ENCODE measurements at places on chromosomes 4 and X. TPM values are rescaled to one million over a fixed set of nuclear protein-coding genes. Genes with fewer than 3 reads are reported as not detected.

GRCh38 chr4:140012688-140013486 lies 141.1 kb downstream of the MAML3 start:
- DNase-seq: no peak

DNA sequence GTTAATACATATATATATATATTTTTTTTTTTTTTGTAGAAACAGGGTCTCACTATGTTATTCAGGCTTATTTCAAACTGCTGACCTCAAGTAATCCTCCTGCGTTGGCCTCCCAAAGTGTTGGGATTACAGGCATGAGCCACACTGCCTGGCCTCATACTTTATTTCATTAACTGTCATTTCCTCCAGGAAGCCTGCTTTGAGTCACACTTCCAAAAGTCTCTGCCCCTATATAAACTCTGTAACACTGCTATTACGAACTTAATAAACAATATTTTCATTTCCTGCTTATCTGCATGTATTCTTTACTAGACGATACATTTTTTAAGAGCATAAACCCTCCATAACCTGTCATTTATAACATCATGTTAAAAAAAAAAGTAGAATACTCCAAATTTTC lies 167.2 kb downstream of the WDFY3 start:
- DNase-seq: no peak

GRCh38 chr4:170698334-170698733 lies 608.6 kb upstream of the AADAT start:
- DNase-seq: no peak

GRCh38 chr4:110639207-110640090 lies 16.6 kb upstream of the PITX2 start:
- no peak for DNase-seq

DNA sequence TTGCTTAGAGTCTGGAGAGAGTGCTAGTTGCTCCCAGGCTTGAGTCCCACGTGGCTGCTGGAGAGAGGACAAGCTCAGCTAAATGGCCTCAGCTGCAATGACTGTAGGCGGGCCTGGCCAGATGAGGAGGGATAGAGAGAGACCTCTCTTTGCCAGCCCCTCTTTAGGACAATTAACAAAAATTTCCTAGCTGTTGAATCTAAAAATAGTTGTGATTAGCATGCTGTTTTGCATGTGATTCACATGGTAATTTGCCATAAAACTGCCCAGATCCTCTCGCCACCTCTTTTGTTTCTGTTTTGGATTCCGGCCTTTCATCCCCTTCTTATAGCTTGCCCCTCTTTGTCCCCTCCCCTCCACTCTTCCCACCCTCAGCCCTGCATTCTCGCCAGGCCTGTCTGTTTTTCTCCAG lies 28.9 kb upstream of the PRPS1 start:
- DNase-seq: no peak

DNA sequence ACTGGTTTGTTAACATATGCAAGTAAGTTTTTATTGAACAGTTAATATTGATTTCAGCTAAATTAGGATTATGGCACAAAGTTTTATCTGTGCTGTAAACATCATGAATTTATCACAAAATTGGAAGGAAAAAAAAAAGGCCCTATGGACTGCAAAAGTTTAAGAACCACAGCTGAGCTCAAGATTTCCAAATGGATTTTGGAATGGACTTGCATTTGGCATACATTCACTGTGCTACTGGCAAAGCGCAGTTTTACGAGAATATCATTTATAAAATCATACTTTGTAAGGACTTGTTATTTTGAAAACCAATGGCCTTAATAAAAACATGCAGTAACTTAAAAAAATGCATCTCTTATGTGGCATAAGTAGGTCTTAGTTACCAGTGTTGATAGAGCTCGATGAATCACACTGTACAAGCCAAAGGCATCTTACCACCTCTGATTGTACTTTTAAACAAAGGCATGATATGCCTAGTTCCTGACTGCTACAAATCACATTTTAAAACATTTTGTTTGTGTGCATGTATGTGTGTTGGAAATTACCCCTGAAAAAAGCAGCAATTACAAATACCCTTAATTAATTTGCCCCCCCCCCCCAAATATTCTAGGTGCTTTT lies 58.6 kb downstream of the TAB3 start:
- DNase-seq: no peak

DNA sequence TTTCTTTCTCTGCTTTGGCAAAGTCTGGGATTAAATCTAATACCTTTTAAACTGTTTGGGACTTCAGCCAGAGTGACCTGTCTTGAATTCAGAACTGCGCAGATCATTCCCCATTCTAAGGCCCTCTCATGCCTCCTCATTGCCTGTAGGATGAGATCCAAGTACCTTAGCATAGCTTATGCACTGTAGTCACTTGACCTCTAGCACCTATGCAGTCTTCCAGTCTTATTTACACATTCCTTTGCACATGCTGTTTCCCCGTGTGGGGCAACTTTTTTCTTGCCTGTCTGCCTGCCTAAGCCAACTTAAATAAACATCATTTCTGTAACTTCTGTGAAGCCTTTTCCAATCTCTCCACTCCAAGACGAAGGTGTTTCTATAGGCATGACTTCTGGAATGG lies 68.4 kb downstream of the AR start:
- no peak for DNase-seq

GRCh38 chr4:147524601-147525000 lies 43.7 kb downstream of the EDNRA start:
- no peak for DNase-seq

GRCh38 chr4:177562859-177563258 lies 120.6 kb upstream of the AGA start:
- no peak for DNase-seq

- no peak for DNase-seq
Observed at GRCh38 chr4:184757810-184758209, 23.9 kb upstream of the CENPU start.

- no peak for DNase-seq
Observed at GRCh38 chr4:87851332-87851731, 18.6 kb downstream of the MEPE start.

DNA sequence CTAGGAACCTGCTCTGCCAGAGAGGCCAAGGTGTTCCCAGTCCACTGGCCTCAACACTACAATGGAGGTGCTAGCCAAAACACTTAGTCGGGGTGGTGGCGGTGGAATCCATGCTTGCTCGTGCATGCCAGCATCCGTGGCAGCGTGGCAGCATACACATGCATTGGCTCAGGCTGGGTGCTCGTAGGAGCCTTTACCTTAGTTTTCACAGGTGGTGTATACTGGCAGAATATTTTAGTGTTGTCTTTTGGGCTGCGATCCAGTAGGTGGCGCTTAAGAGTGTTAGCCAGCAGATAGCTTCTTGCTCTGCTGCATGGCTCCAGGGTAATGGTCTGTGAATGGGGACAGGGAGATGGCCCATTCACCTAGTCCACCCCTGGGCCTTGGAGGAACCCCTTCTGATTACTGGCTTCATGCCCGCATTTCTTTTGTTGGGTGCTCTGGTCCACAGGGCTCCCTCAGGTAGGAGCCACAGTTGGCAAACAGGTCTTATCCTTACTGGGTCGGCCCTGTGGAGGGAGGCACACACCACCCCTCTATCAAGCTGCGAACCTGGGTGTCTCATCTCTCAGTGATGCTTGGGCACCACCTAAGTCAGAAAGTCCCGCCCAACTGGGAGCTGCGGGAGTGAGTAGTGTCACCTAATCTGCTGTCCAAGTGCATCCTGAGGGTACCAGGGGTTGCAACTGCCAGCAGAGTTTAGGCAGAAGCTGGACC lies 40.0 kb downstream of the RIPPLY1 start:
- DNase-seq: no peak

DNA sequence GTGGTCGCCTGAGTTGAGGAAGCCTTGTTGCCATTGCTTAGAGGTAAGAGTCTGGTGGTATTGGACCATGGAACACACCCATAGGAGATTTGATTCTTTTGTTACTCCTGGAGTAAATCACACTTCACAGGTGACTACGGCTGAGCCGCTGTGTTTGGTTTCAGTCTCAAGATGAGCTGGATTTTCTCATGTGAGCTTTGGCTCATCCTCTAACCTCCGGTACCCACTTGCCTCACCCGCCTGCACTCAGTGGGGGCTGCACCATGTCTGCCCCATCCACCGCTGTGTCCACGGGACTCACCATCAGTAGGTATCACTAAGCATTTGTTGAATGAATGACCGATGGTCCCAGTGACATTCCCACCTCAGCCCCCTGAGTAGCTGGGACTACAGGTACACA lies 52.7 kb downstream of the HTT-AS start:
- no peak for DNase-seq

GRCh38 chrX:65920620-65921019 lies 119.3 kb downstream of the VSIG4 start:
- no peak for DNase-seq

DNA sequence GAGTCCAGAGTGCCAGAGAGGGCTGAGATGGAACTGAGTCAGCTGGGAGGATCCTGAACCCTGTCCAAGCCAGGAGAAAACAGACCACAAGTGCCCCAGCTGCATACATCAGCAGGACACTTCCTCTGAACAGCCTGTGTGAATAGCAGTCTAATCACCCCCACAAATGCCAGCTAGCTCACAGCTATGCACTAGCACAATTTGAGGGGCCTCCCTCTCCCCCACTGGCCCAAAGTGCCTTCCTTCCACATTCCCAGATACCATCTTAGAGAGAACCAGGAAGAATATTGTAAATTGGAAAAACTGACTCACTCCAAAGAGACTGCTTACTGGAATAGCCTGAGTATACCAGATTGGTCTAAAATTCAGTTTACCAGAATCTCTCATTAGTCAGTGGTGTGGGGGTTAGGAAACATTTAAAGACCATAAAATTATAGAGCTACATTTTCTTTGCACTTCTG lies 292.6 kb upstream of the KLF3 start:
- no peak for DNase-seq

DNA sequence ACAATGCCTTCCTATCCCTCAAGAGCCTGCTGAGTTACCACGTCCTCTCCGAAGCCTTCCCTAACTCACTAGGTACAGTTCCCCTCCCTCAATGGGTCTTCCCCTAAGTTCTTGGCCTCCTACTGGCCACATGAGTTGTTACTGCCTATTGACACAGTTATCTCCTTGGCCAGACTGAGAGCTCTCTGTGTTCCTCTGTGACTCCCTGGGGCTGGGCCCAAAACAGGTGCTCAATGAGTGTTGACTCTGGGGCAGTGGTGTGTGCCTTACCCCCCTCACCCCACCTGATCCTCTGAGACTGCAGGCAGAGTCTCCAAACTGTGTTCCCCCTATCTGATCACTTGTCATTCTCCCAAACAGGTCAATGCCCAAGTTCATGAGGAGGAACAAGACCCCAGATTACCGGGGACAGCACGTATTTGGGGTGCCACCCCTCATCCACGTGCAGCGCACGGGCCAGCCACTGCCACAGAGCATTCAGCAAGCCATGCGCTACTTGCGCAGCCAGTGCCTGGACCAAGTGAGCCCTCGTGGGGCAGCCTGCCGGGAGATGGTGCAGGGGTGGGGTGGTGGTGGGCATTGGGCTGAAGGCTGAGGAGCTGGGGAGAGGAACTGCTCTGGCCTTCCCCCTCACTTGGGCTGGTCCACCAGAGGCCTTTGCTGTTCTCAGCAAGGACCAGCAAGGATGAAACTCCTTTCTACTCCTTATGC lies 72.6 kb downstream of the STARD8 start:
- DNase-seq: no peak

- DNase-seq: no peak
Observed at GRCh38 chr4:42488554-42488953, 91.3 kb downstream of the SHISA3 start.

DNA sequence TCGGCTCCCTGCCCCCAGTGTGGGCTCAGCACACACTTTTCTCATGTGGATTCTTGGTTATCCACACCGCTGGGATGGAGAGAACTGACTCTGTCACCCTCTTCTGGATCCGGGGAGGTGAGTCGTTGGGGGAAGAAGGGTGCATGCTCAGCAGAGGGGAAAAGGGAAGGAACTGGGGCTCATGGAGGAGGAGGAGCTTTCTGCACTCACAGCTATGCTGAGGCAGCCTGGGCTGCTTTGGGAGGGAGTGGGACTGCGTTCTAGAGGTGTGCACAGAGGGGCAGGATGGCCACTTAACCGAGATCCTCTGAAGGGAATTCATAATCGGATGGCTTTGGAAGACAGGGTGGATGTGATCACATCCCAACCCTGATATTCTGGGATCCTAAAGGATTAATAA lies 51.6 kb downstream of the RTL5 start:
- DNase-seq: no peak

GRCh38 chrX:17824980-17825379 lies 36.1 kb downstream of the RAI2 start:
- no peak for DNase-seq

DNA sequence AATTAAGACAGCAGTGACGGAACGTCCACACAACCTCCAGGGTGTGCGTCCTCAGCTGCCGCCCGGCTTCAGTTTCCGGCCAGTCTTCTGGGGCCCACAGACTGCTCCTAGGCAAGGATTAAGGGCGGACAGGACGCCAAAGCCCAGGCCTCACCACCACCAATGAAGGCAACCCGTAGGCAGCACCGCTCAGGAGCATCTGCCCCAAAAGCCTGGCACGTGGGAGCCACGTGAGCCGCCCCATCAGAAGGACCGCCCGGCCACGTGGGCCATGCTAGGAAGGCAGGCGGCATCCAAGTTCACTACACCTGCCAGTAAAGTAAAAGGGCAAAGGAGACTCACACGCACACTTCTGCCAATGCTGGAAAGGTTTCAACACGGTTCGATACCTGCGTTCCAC lies 14.3 kb downstream of the FAM53A start:
- no peak for DNase-seq

- no peak for DNase-seq
Observed at GRCh38 chr4:124854968-124855367, 142.4 kb upstream of the ANKRD50 start.

GRCh38 chrX:70196961-70197720 lies 19.9 kb downstream of the DGAT2L6 start:
- no peak for DNase-seq

GRCh38 chr4:1522606-1523005 lies 116.4 kb upstream of the NKX1-1 start:
- no peak for DNase-seq

DNA sequence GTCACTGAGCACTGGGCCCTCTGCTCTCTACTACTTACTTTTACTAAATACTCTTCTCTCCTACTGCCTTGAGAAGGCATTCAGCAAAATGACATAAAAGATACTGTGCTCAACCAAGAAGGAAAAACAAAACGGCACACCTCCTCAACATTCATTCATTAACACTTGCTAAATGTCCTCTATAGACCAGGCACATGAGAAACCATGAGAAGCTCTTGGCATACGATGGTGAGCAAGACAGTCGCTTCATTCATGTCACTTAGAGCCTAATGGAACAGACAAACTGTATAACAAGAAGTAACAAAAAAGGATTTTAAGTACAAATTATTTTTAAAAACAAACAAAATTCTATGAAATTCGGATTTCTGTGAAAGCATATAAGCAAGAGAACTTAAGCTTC lies 38.7 kb downstream of the COL25A1 start:
- no peak for DNase-seq

- DNase-seq: no peak
Observed at GRCh38 chr4:113057891-113058290, 8.4 kb downstream of the ANK2 start.

DDIT4L gene
- polyA plus RNA-seq: 3.2 TPM

TRIM75 gene
- polyA plus RNA-seq: 0.10 TPM

GAGE12J gene
- not detected for polyA plus RNA-seq

WNK3 gene
- polyA plus RNA-seq: 5.1 TPM

CXCL5 gene
- 0.19 TPM for polyA plus RNA-seq

ZNF157 gene
- polyA plus RNA-seq: 0.89 TPM

PRR32 gene
- not detected for polyA plus RNA-seq

FAM47E gene
- 9.6 TPM for polyA plus RNA-seq

LDB2 gene
- 108 TPM for polyA plus RNA-seq
